ENCODE measurements at places on chromosomes 2 and 18.

DNA sequence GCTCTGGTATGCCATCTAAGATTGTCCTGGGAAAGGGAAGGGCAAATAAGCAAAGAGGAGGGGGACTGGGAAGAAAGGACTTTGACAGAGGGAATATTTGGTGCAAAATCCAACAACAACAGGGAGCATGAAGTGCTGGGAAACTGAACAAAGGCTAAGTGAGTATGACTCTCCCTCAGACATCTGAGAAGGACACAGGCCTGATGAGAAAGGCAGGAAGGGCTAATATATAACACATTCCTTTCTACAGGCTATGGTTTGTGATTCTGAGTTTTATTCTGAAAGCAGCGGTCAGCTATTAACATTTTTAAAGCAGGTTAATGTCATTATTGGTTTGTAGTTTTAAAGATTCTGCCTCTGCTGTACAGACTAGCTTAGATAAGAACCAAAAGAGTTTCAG is 1579.5 kb downstream of the LRP1B start:
- no peak for DNase-seq

- DNase-seq, result no peak
These were observed 146.4 kb downstream of the FTCDNL1 start for GRCh38 chr2:199704358-199705238.

GRCh38 chr18:76134628-76135027 is 360.4 kb downstream of the ZNF516 start:
- no peak for DNase-seq

- no peak for DNase-seq
These were observed 68.3 kb upstream of the MRPS9 start for GRCh38 chr2:104969564-104969963.

DNA sequence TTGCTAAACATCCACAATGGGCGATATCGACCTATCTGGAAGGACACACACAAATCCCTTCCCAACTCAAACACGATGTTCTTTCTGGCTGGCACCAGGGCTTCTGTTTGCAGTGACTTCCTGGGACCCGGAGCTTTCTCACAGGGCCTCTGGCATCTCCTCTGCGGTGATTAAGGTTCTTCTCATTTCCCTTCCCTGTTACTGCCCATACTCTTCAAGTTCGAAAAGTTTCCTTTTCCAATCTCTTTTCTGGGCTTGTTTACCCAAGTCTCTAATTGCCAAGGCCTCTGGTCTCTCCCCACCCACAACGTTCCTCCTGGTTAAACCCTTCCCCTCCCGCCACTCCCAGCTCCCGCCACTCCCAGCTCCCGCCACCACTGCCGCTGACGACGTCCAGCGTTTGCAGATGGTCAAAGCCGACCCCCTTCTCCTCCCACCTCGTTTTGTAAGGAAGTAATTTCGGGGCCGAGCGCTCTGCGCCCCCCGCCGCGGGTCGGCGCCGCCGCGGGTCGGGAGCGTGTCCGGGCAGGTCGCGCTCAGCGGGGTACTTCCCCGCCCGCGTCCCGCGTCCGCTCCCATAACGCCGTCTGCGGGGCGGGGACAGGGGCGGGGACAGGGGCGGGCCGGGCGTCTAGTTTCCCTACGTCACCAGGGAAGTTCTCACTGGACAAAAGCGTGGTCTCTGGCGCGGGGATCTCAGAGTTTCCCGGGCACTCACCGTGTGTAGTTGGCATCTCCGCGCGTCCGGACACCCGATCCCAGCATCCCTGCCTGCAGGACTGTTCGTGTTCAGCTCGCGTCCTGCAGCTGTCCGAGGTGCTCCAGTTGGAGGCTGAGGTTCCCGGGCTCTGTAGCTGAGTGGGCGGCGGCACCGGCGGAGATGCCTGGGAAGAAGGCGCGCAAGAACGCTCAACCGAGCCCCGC is at the start of gene PMAIP1:
TSS of gene PMAIP1 (plus strand) at position 699 of the 924 bp plus-strand sequence. CDS start at position 881, 182 bp downstream.
- DNase-seq, result peak; percentile 69

DNA sequence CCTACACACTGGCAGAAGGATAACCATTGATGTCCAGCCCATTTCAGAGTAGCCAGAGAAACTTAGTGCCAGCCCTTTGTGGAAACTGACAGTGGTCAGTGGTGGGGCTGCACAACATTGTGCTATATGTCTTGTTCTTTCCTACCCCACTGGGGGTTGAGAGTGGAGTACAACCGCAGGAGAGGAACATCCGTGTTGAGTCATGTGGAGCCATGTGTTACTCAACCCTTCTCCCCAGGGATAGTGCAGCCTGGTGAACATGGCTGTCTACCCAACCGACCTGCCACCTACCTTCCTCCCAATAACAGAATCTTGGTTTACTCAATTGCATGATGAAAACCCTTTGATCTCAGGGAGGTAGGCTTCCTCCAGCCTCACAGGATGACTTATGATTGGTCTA is 65.3 kb upstream of the MAPK4 start:
- no peak for DNase-seq

- DNase-seq, result no peak
These were observed 55.1 kb downstream of the MYO7B start for GRCh38 chr2:127590386-127591190.

- no peak for DNase-seq
These were observed 15.1 kb downstream of the SPTBN1 start for GRCh38 chr2:54471221-54471711.

- no peak for DNase-seq
These were observed 404.9 kb downstream of the CPS1 start for GRCh38 chr2:210961249-210961648.

DNA sequence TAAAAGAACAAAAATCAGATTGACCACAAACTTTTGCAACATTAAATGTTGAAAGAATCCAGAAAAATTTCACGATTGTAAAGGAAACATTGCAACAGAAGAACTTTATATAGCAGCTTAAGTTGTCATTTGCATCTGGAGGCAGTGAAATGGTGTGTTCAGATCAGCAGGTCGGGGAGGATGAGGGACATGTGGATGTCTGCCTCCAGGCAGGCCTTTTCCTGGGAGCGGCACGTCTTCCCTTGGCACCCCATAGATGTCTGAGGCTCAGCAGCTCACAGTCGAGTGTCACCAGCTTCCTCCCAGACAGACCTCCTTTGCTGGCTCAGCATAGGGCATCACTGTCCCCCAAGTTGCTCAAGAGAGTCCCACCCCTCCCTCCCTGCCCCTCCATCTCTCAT is 44.3 kb upstream of the ASB1 start:
- no peak for DNase-seq

- no peak for DNase-seq
These were observed 232.8 kb downstream of the MBD5 start for GRCh38 chr2:148253685-148254084.

GRCh38 chr2:217953011-217953481 is 49.7 kb downstream of the TNS1 start:
- DNase-seq, result no peak

DNA sequence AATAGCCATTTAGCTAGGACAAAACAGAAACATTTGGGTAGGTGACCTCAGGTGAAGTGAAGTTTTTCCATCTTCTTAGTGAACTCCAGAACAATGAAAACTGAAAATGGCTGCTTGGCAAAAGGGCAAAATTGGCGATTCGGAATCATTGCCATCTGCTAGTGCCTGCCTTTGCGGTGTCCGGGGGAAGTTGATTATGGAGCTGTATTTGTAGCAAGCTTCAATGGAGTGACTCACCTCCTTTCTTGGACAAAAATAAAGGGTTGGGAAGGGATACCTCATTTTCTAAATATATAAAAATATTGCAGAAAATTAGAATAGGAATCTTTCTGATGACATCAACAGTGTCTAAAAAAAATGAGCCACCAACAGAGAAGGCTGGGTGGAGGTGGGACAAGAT is 460.5 kb downstream of the TGIF1 start:
- no peak for DNase-seq

- DNase-seq, result no peak
These were observed 47.3 kb upstream of the SALL3 start for GRCh38 chr18:78932281-78932680.

DNA sequence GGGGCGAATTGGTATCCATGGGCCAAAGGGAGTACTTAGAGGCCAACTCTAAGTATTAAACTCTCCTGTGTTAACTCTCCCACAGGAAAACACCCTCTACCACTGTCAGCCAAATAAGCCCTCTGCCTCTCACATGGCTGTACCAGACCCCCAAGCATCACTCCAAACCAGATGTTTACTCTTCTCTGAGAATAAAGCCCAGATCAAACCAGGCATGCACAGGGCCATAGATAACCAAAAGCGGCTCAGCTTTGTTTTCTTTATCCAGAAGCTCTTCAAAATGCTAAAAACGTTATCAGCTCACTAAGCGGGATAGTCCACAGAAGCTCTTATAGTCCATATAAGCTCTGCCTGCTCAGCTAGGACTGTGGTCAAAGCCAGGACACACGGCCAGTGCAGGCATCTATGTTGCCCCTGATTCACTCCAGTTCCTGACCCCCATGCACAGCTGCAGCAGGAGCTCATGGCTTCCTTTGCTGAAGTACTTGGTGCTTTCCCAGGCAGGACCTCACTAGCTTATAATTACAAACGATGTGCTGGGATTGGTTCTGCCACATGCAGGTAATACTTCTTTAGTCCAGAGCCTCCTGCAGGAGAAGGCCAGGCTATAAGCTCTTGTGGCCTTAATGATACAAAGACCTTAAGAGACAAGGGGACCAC is 21.0 kb upstream of the SEMA4C start:
- no peak for DNase-seq

DNA sequence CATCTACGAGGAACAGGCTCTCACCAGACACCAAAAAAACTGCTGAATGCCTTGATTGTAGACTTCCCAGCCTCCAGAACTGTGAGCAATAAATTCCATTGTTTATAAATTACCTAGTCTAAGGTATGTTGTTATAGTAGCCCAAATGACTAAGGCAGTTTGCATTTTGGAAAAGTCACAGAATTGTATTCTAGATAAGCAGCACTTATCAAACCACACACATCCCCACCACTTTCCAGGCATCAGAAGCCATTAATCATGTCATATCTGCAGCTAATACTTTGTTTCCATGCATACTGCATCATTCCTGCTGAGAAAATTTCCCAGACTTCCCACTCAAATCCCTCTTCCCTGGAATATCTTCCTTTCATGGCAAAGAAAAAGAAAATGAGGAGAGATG is 187.2 kb downstream of the INO80D start:
- DNase-seq, result no peak

DNA sequence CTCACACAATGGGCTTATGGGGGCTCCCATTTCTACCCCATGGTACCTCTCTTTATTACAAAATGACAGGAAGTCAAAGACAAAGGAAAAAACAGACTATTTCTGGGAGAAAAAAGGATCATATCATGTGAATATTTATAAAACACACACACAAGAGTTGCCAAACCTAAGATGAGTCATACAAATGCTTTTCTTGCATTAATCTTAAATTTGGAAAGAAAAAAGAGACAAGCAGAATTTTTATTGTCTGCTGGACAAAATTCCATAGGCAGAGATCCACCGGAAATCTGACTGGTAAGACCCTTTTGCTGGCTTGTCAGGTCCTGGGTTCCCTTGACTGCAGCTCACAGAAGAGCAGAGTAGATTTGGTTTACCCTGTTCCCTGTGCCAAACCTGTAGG is 1732.3 kb upstream of the PIK3C3 start:
- DNase-seq, result no peak

GRCh38 chr2:234492717-234493485 is 4.0 kb downstream of the ARL4C start:
- DNase-seq, result no peak

GRCh38 chr2:38653715-38654527 is 12.0 kb upstream of the GALM start:
- no peak for DNase-seq

GRCh38 chr18:75923169-75923568 is 495.7 kb upstream of the SMIM21 start:
- DNase-seq, result no peak

GRCh38 chr2:150387586-150388288 is 99.7 kb downstream of the RND3 start:
- no peak for DNase-seq

GRCh38 chr18:74806073-74806472 is 208.4 kb downstream of the ZNF407 start:
- no peak for DNase-seq

DNA sequence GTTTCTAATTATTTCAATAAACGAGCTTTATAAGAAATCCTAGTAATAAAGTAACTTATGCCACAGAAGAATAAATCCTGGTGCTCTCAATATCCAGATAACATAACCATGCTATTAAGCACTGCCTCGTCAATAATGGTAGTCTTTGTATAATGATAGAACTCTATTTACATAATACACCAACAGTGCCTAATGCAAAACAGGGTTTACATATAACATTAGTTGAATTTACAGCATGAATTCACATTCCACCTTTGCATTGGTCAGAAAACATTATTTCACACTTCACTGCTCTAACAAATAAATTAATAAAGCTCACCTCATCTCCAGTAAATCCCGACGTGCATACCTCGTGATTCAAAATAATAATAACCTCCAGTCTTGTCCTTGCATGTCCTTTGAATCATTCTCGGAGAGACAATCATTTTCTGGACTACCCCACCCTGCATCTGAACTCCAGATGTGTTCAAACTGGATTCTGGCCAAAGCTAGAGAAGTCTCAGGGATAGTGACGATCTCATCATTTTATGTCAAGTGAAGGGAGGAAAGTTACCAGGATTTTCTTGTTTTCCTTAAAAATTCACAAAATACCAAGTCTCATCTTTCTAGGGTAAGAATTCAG is 189.2 kb downstream of the NCKAP5 start:
- no peak for DNase-seq

GRCh38 chr2:232586943-232587505 is 36.5 kb downstream of the EIF4E2 start:
- DNase-seq, result no peak

- no peak for DNase-seq
These were observed 420.3 kb downstream of the SOCS6 start for GRCh38 chr18:70709144-70709543.

DNA sequence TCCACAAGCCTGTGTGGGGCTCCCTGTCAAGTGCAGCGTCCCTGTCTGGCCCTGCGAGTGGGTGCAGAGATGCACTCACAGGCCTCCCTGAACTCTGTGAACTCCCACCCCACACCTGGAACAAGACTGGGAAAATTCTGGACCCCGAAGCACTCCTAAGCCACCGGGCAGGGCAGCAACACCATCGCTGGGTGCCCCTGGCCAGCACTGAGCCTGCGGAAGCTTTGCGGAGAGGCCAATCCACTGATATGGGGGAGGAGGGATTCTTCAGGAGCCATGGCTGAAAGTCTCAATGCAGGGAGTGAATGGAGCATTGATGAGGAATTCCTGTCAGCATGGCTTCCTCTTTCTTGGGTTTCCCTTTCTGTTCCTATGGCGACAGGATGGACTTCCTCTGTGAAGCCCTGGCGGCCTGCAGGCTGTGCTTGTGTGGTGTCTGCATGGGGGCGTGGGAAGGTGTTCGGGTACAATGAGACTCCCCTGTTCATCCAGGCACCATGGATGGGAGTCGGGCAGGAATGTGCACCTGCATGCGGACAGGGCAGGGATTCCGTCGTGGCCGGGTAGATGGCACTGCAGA is 15.1 kb downstream of the TRIB2 start:
- DNase-seq, result no peak

All from NCI-H1436 treated with DMSO at 0.1 percent for 48 hours (cell line).